ENCODE measurements at places on chromosomes 5 and 9.

GRCh38 chr5:159469496-159470372 lies 139.4 kb upstream of the IL12B start:
- DNase-seq: peak; percentile 18

GRCh38 chr9:116646661-116647514 lies 40.2 kb upstream of the TRIM32 start:
- DNase-seq: peak; percentile 71

GRCh38 chr9:94479757-94480156 lies 75.1 kb upstream of the PCAT7 start:
- no peak for DNase-seq

GRCh38 chr9:13992138-13993088 lies 321.5 kb downstream of the NFIB start:
- DNase-seq: no peak

GRCh38 chr9:109689701-109690100 lies 90.3 kb upstream of the PALM2AKAP2 start:
- DNase-seq: peak; percentile 40

DNA sequence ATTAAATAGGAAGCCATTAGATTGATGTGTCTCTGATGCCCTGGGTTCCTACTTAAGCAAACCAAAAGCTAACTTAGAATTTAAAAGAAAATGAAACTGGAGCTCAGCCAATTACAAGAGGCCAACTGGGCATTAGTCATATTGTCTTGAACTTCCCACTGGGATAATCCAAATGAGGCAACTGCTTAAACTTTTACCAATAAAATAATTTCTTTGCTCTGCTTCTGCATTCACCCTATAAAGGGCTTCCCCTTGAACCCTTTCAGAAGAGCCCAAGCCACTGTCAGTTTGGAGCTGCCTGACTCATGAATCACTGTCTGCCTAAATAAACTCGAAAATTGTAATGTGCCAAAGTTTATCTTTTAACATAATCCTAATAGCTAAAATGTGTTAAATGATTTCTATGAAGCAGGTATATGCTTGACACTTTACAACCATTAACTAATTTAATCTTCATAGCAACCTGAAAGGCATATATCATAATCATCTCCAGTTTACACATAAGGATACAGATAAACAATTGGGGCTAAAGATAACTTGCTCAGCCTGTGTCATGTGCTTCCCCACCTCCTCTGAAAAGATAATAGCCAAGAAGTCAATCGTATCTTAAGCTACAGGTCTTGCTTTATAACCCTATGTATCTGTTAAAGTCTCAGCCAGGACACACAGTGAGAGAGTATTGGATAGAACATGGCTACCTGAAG lies 11.5 kb downstream of the GPR150 start:
- DNase-seq: peak; percentile 74

DNA sequence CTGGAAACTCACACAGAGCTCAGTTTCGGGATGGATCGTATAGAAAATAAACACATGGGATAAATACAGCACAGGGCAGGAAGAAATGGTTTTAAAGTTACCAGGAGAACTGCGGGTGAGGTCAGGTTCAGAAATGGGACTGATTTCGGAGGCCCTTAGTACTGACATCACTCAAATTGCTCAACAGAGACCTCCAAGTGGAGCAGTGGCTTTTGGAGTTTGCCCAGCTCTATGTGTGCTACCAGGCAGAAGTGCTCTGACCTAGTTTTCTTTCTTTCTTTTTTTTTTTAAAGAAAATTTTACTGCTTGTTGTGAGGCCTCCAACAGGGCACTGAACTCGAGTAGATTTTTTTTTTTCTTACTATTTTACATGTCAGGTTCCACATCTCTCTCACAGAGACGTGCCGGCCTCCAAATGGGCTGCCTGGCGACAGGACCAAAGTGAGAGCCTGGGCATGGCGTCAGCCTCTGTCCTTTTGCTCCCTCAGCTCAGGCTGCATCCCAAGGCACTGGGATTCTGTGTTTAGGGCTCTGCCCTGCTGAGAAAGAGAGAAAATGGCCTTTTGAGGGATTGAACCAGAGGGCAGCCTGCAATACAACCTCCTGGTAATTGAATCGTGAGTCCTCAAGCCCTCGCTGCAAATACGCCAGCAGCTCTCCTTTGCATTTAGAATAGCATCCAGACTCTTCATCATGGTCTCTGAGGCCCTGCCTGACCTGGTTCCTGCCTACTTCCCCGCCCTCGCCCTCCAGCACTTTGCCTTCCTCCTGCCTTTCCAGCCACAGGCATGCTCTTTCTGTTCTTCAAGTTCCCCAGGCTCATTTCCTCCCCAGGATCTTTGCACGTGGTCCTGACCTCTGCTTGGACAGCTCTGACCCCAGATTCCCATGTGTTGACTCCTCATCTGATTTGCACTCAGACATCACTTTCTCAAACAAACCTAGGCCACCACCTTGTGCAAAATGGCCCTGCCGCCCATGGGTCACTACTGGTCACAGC lies 173.5 kb downstream of the FGF1 start:
- DNase-seq: peak; percentile 31

- peak; percentile 96 for DNase-seq
Observed at GRCh38 chr5:149320791-149321330, 24.4 kb upstream of the GRPEL2 start.

DNA sequence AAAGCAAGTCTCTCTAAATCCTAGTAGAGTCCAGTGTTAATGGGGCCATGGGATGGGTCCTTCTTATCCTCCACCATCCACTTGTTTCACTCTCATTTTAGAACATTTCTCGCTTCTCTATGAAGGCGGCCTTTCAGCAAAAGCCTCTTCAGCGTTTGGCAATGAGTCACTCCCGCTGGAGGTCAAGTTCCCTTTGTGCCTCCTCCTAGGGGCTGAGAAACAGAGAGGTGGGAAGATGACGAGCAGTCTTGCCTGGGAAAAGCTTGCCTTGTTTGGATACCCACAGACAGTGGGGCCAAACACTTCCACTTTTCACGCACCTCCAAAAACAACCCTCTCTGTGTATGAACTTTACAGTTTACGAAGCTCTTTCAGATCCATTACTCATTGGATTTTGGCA lies 168.8 kb downstream of the GABBR2 start:
- DNase-seq: peak; percentile 14

GRCh38 chr5:157864067-157864466 lies 5.1 kb upstream of the CLINT1 start:
- no peak for DNase-seq

- DNase-seq: peak; percentile 32
Observed at GRCh38 chr5:6551287-6551954, 81.4 kb downstream of the NSUN2 start.

DNA sequence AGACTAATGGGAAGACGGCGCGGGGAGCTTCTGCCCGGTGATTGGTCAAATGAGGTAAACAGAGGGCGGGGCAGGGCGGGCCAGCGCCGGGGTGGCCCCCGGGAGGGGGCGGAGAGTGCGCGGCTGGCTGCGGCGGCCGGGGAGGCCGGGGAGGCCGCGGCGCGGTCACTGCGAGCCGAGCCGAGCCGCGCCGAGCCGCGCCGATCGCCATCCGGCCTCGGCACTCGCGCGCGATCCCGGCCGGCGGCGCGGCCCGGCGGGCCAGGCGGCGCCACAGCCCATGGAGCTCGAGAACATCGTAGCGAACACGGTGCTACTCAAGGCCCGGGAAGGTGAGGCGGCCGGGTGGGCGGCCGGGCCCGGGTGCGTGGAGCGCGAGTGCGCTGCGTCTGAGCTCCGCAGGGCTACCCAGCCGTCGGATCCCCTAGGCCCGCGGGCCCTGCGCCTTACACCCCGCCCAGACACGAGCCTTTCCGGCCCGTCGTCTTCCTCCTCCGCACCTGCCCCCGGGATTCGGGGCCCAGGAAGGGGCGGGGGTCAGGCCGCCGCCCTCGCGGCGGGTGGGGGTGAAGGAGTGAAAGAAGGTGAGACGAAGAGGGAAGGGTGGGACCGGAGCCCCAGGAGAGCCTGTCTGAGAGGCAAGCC lies at the start of gene GRK6:
Gene GRK6, plus strand, starts transcription at position 111 of the 645 bp plus-strand sequence. Its CDS starts 170 bp downstream, at position 281.
- DNase-seq: peak; percentile 30

GRCh38 chr9:134384811-134385479 lies 58.7 kb downstream of the RXRA start:
- peak; percentile 27 for DNase-seq

GRCh38 chr9:109214414-109214813 lies 47.4 kb upstream of the FRRS1L start:
- no peak for DNase-seq

DNA sequence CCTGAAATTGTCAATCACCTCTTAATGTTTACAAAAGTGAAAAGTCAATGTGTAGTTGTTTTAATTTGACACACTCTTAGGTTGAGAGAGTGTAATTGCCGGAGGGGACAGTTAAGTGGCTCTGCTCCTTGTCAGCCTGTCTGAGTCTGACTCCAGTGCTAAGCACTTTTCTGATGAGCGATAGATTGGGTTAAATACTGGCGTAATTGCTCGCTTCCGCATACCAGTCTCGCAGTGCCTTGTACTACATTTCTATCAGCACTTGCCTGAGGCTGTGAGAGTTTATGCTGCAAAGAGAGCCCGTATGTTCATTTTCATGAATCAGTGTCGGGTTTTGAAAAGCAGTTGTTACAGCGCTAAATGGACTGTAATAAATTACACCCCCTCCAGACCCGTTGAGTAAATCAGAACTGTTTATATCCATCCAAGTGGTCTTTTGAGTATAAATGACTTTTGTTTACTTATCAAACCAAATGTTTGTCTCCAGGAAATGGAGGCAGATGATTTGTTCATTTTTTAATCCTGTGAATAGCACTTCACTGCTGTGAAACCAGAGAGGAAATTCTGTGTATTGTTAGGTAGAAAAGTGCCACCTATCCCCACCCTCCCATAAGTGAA lies 41.0 kb upstream of the DMRT3 start:
- DNase-seq: peak; percentile 18

- peak; percentile 48 for DNase-seq
Observed at GRCh38 chr5:180034564-180034963, 37.0 kb downstream of the RNF130 start.

- DNase-seq: no peak
Observed at GRCh38 chr9:2359891-2360471, 261.6 kb upstream of the VLDLR start.

DNA sequence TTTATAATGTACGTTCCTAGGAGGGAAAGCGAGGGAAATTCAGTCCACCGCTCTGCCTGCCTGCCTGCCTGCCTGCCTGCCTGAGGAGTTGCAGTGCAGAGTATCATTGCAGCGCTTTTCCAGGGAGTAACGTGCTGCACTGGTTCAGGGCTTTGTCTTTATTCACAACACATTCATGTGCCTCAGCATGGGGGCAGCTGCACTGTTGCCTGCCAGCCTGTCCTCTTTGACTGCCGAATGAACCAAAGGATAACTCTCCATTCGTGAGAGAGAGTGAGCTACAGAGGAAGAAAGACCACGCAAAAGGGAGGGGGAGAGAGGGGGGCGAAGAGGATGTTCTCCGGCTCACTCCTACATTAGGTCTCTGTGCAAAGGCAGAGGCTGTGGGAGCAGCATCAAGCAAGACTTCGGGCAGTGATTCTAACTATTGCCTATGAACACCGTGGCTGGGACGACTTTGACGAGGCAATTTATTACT lies 791.2 kb downstream of the MAT2B start:
- peak; percentile 26 for DNase-seq

GRCh38 chr9:136172412-136173079 lies 32.4 kb downstream of the LHX3 start:
- DNase-seq: no peak

- no peak for DNase-seq
Observed at GRCh38 chr5:107979900-107980299, 309.2 kb upstream of the EFNA5 start.

Measured in fibroblast of skin of right biceps (primary cell).